Epithelial cell of proximal tubule (primary cell): ENCODE measurements at places on chromosomes 11 and 22. TPM values are rescaled to one million over a fixed set of nuclear protein-coding genes. Genes with fewer than 3 reads are reported as not detected.

CSF2RB gene
- total RNA-seq = under 0.01 TPM in 1 of 2 replicates, not detected in the other

TREH gene
- not detected in 2 replicates for total RNA-seq

OSM gene
- total RNA-seq = not detected in 2 replicates

LARGE1 gene
- total RNA-seq = 8.9 and 18.3 TPM in 2 replicates

- DNase-seq = no peak
These were observed 21.5 kb upstream of the CSNK2A3 start for GRCh38 chr11:11374358-11375148.

- no peak for DNase-seq
These were observed 4.8 kb upstream of the ARHGEF12 start for GRCh38 chr11:120331301-120331996.

- DNase-seq = no peak
These were observed 13.4 kb downstream of the CPT1A start for GRCh38 chr11:68828155-68828931.

DNA sequence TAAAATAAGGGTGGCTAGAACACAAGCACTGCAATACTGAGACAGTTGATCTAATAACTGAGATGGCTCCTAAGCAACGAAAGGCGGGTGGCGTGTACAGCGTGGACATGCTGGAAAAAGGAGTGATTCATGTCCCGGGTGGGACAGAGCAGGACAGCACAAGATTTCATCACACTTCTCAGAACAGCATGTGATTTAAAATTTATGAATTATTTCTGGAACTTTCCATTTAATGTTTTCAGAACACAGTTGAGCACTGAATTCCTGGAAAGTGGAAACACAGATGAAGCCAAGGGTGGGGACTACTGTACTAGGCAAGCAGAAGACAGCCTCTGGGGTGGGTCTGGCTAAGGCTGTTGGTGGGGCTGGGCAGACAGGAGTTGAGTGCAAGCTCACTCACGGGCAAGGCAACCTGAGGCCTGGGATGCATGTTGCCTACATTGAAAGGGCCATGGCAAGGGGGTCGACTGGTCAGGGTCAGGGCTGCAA lies 165.6 kb upstream of the DDI1 start:
- DNase-seq = no peak

GRCh38 chr11:125110506-125110905 lies 920 bp downstream of the TMEM218 start:
- no peak for DNase-seq

DNA sequence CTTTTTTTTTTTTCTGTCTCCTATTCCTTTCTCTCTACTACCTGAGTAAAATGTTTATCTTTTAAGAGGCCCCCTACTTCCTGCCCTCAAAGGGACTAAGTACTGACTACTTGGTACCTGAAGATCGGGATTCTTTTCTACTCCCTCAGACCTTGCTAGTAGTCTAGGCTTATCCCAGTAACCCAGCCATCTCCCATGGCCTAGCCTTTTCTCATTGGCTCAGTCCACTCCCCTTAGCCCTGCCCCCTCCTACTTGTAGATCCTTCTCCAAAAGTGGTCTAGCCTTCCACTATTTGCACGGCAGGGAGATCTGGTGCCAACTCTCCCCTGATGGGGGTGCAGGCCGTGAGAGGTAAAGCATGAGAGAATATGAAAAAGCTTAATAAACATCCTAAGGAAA lies 133.7 kb downstream of the RCN1 start:
- no peak for DNase-seq

GRCh38 chr11:15764948-15765347 lies 591.4 kb downstream of the SOX6 start:
- no peak for DNase-seq
